ENCODE measurements at places on chromosomes 4 and X.

GRCh38 chr4:174352061-174352819 lies 68.5 kb downstream of the CEP44 start:
- DNase-seq: peak; percentile 79

- DNase-seq: no peak
Observed at GRCh38 chrX:136635235-136635634, 12.7 kb upstream of the CD40LG start.

DNA sequence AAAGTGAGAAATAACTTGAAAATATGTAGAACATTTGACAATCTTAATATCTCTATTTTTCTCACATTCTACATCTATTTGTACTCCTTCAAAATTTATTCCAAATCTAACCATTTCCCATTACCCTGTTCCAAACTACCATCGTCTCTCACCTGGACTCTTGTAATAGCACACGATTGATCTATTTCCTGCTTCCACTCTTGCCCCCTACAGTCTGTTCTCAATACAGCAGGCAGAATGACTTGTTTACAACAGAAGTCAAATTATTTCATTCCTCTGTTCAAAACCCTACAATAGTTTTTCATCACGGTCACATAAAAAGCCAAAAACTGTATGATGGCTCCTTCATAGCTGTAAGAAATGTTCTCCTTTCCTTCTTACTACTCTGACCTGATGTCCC lies 21.1 kb upstream of the LUZP4 start:
- peak; percentile 9 for DNase-seq

DNA sequence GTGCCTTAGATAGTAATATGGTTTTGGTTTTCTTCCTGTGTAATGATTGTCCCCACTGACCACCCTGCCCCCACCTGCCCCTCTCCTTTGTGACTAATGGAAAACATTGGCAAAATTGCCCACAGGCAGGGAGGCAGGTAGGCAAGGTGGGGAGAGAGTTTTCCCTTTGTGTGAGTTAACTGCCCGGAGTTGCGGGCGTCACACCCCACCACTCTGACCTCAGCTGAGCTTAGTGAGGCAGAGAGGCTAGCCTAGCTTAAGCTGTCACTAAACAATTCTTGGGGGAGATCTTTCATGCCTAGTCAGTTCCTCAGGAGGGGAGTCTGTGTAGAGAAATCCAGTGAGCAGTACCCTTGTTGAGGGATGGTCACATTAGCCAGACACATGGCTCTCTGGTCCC lies 245.3 kb downstream of the BCOR start:
- no peak for DNase-seq

GRCh38 chr4:1012034-1012739 lies 761 bp downstream of the FGFRL1 start:
- peak; percentile 68 for DNase-seq

- no peak for DNase-seq
Observed at GRCh38 chr4:70761276-70761816, 39.6 kb downstream of the RUFY3 start.

- DNase-seq: peak; percentile 36
Observed at GRCh38 chr4:72418458-72418857, 150.6 kb downstream of the ADAMTS3 start.

- no peak for DNase-seq
Observed at GRCh38 chr4:185872747-185873380, 60.9 kb upstream of the SORBS2 start.

DNA sequence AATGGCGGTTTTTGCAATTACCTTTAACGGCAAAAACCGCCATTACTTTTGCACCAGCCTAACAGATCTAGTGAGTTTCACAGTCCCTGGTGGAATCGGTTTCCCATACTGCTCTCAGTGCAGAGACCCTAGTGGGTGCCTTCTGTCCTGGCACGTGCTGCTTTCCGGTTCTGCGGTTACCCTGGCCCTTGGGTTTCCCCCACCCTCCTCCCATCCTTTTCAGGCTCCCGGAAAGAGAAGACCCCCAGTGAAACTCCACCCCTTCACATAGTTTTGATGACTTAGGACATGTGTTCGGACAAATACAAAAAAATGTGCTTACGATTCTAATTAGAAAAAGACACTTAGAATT lies 36.9 kb downstream of the NLGN3 start:
- peak; percentile 78 for DNase-seq

DNA sequence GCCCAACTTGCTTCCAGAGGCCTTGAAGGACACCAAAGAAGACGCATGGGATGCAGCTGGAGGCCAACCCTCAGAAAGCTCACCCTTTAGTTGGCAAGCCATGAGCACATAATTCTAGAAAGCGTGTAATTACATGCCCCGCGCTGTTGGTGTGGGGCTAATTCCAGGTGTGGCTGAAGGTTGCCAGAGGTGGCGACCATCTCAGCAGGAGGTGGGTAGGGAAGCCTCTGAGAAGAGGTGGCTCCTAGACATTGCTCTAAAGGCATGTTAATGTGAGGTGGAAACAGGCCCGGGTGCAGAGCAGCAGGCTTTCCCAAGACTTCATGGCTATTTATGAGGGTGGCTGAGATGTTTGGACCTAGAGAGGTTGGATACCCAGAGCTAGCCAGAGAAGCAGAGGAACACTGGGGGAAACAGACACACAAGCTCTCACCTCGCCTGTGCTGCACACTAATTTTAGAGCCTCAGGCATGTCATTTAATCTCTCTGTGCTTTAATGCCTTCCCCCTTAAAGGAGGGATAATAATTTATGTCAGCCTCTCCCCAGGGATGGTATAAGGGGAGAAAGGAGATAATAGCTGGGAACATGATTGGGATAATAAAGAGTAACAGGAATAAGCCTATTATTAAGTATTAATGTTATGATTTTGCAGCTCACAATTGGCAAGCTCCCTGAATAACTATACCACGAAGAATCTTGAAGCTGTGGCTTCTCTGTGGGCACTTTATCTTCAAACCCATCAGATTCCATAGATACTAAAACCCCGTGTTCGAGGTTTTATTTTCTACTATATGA lies 60.0 kb upstream of the HELT start:
- no peak for DNase-seq

DNA sequence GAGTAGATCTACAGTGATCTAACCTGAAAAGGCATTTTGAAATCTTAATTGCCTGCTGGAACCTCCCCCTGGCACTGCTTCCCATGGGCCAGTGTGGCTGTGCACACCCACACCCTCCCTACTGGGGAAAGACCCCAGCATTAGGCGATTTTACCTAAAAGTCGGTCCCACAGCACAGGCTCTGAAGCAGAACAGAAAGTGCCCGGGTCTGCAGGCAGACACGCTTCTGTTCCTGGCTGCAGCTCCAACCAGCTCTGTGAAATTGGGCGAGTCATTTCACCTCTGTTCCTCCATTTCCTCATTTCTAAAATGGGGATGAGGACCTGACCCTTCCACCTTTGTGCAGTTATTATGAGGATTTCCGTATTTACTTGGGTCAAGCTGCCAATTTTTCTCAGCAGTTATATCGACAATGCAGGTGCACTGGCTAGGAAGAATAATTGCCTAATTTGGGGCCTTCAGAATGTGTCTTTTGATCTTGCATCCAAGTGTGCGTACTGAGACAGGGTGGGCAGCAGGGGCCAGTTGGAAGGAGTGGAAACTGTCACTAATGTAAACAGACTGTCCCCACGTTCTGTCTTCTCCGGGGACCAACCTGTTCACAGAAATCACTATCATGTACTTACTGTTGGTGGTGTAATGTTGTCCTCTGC lies 7.1 kb downstream of the KLF3 start:
- peak; percentile 48 for DNase-seq

GRCh38 chrX:39896951-39897740 lies 200.6 kb downstream of the BCOR start:
- no peak for DNase-seq

GRCh38 chr4:6754481-6755087 lies 27.9 kb upstream of the KIAA0232 start:
- no peak for DNase-seq

Measured in hematopoietic multipotent progenitor cell treated with erythropoietin and hydrocortisone succinate and interleukin-3 and kit ligand, for 4 days (in vitro differentiated cells).